ENCODE measurements at places on chromosomes 1 and 21.

DNA sequence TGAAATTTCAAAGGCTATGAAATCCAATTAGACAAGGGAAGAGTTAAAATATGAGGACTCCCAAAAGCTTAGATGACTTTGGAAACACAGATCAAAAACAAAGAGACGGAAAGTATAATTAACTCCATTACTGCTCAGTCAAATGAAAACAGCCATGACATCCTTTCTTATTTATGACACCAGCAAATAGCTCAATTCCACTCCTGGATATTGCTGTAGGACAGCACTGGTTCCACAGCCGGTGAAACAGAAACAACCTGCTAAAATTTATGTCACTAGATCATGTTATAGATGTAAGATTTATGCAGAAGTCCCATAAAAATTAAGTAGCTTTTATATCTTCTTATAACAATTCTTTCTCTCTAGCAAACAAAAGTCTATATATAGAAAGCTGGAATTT lies 65.6 kb upstream of the RRP15 start:
- no peak for DNase-seq

DNA sequence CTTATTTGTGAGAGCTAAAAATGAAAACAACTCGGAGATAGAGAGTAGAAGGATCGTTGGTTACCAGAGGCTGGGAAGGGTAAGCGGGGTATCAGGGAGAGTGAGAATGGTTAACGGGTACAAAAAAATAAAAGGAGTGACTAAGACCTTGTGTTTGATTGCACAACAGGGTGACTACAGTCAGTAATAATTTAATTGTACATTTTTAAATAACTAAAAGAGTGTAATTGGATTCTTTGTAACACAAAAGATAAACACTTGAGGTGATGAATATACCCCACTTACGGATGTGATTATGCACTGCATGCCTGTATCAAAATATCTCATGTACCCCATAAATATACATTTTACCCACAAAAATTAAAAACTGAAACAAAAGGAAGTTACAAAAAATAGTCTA lies 29.4 kb downstream of the FOXJ3 start:
- DNase-seq: no peak

DNA sequence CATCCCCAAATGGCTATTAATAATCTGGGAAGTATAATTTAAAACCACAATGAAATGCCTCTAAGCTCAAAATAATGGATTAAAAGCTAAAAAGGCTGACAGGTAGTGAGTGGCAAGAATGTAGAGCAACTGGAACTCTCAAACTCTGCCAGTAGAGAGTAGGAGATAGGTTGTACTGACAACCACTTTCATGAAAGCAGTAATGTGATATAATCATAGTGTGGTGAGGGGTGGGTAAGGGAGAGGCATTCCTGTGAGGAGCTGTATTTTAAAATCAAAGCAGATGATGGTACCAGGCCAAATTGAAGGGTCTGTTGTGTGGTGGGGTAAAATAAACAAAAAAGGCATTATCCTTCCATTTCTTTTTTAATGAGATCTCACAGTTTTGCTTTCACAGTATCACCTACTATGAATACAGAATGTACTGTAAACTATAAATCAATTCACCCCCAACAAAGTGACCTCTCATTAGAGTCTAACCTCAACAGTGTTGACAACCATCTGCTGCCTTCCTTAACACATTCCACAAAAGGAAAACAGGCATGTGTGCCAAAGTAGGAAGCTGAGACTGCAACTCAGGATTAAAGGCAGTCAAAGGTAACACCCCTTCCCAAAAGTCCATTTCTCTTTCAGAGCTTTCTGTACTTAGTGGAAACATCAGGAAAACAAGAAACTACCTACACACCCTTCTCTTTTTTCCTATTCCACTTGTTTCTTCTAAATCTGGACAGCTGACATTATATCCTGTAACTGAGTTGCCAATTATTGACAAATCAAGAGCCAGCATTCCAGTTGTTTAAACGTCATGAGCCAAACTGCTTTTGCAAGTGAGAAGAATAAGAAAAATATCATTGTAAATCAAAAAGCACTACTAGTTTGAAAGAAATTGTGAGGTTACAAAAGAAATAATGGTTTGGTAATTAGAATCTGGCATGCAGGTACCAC lies 130.8 kb downstream of the FAF1 start:
- no peak for DNase-seq

GRCh38 chr1:211830055-211830327 lies 572 bp downstream of the LPGAT1 start:
- peak; percentile 4 for DNase-seq

DNA sequence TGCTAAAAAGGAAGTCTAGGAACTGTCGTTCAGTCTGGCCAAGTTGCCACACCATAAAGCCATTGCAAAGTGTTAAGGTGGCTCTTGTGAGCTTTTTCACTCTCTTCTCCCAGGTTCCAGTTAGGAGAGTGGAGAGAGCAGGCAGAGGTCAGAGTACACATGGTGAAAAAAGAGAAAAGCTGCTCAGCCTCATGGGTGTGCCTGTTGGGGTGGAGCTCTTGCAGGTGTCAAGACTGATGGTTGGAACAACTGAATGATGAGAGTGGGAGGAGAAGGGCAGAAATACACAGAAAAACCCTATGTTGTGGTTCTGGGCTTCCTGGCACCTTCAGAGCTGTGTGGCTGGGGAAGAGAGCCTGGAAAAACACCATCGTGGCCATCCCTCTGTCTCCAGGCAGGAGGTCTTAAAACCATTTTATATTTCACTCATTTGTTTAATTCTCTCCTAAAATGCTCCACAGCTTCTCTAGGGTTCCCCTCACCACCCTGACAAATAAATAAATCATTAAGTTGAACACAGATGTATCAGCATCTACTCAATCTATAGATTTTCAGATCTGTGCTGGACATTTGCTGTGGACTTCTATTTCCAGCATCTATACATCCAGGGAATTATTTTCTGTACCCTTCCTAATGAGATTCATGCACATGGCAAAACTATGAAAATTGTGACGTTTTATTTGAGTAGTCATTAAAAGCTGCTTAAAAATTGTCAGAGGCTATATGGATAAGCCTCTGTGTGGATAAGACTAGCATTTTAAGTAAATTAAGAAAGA lies 17.5 kb downstream of the UBASH3A start:
- DNase-seq: no peak

- DNase-seq: no peak
Observed at GRCh38 chr1:205355075-205355453, 1.7 kb downstream of the KLHDC8A start.

- DNase-seq: no peak
Observed at GRCh38 chr1:74964508-74965102, 169.6 kb upstream of the LHX8 start.

GRCh38 chr1:224045556-224045955 lies 68.4 kb upstream of the FBXO28 start:
- no peak for DNase-seq

DNA sequence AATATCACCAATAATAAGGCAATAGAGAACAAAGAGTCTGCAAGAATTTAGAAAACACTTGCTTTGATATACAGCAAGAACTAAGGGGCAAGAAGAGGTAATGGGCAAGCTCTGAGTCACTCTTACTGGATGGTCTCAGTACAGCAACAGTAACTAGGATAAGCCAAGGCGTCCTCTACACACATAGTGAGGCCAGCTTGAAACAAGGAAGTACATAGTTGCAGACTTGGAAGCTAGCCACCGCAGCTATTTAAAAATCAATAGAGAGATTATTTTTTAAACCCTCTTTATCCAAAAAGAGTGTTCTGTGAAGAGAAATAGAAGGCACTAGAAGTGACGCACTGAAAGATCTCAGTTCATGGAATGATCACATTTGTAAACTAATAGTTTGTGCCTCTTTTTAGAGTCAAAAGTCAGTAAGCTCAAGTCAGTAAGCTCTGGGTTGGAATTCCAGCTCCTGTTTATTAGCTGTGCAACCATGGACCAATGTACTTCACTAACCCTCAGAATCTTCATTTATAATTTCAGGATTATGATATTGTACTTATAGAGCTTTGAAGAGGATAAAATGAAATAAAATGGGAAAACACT lies 118.6 kb downstream of the AKT3 start:
- DNase-seq: no peak

- no peak for DNase-seq
Observed at GRCh38 chr1:186937016-186937670, 108.4 kb downstream of the PLA2G4A start.

- no peak for DNase-seq
Observed at GRCh38 chr1:91781901-91782622, 103.9 kb downstream of the TGFBR3 start.

- DNase-seq: no peak
Observed at GRCh38 chr1:56512724-56513494, 66.5 kb downstream of the PLPP3 start.

- no peak for DNase-seq
Observed at GRCh38 chr1:168053681-168054080, 83.0 kb downstream of the GPR161 start.

- no peak for DNase-seq
Observed at GRCh38 chr1:90176530-90176929, 181.6 kb downstream of the ZNF326 start.

DNA sequence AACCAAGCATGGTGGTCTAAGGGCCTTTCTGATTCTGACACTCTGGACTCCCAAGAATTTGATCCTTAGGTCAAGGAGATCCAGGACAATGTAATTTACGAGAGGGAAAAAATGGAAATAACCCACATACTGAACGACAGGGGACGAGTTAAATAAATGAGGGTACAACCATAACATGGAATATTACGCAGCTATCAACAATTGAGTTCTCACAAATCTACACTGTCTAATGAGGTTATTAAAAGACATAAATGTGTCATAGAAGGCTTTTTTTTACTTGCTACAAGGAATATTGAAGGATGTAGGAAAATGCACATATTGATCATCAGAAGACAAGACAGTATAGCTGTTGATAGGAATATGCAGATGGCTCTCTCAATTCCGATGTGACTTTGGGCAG lies 23.8 kb downstream of the SDC3 start:
- DNase-seq: no peak

- DNase-seq: no peak
Observed at GRCh38 chr21:42289926-42290325, 25.3 kb downstream of the TFF3 start.

DNA sequence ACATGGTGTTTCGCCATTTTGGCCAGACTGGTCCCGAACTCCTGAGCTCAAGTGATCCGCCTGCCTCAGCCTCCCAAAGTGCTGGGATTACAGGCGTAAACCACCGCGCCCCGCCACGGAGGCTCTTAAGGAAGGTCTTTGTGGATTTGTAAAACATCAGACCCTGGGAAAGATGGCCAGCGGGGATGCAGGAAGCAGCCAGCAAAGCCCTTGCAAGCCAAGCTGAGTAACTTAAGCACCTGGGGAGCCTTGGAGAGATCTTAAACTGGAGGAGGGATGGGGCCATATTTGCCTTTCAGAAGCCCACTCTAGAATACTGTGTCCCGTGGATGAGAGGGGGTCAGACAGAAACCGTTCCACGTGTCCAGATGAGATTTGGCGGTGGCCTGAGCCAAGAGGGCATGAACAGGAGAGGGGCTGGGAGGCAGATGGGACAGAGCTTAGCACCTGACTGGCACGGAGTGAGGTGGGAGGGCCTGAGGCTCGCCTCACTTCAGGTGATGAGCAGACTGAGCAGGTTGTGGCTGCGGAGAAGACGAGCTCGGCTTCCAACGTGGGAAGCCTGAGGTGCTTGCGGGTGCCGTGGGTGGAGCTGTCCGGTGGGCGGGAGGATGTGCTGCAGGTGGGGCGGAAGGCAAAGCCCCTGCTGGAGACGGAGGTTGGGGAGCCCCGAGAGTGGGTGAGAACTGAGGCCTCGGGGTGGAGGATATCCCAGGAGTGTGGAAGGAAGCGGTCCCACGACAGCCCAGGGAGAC lies 11.7 kb downstream of the C1orf216 start:
- peak; percentile 37 for DNase-seq

DNA sequence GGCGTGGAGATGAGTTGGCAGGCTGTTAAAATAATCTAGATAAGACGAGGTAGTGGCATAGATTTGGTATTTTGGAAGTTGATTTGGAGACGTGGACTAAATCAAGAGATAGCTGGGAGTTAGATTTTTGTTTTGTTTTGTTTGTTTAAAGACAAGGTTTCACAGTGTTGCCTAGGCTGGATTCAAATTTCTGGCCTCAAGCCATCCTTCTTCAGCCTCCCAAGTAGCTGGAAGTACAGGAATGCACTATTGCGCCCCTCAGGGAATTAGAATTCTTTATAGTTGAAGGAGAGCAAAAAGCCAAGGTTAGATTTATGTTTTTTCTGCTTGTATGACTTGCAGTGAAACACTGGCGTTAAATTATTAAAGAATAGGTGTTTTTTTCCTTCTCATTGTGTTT lies 22.3 kb upstream of the SNRPE start:
- DNase-seq: no peak

- DNase-seq: no peak
Observed at GRCh38 chr1:58447042-58447441, 99.5 kb downstream of the OMA1 start.

- no peak for DNase-seq
Observed at GRCh38 chr1:213759359-213760181, 228.2 kb upstream of the PROX1 start.

GRCh38 chr1:2289607-2290006 lies 61.5 kb downstream of the SKI start:
- no peak for DNase-seq

DNA sequence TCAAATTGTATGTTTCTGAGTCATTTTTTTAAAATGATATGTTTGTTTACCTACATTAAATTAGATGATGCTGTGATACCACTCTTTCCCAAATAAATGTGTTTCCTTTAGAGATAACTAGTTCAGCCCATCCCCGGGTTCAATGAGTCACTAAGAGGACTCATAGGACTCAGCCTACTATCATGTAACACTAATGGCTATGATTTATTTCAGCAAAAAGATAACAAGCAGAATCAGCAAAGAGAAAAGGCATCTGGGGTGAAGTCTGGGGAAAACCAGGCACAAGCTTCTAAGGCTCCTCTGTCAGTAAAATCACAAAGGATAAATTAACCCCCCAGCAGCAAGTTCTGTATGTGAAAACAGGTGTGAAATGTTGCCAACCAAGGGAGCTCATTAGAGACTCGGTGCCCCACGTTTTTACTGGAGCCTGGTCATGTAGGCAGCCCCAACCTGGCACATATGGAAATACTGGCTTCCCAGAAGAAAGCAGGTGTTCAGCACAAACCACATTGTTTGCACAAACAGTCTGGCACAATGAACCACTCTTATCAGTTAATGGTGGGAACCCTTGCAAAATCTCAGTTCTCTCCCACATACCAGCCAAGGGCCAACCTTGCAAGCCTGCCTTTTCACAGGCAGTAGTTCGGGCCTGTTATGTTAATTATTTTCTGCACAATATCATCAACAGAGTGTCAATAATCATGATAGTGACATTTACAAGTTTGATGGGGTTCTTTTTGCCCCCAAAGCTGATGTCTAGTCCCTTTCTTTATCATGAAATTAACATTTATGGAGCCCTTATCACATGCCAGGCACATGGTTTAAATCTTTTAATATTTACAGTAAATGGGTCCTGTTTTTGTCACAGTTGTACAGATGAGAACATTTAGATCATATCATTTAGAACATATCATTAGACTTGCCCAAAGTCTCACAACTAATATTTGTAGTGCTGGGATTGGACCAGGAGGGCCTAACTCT lies 23.1 kb upstream of the CNN3 start:
- DNase-seq: no peak

DNA sequence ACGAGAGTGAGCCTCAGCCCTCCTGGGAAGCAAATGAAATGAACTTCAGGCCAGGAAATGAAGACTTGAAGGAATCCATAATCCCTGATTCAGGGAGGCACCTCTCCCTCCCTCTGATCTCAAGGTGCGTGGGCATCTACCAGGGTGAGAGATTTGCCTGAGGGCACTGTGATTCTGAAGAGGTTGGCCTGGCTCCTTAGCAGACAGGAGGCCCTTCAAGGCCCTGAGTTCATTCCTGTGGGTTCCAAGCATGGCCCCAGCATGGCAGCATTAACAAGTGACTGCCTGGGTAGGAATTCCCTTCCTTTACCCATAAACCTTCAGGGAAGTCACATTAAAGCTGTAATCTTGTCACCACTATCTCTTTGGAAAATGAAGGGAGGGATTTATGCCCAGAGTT lies 29.8 kb upstream of the IFNGR2 start:
- DNase-seq: no peak
